ENCODE measurements at places on chromosomes 7 and 10.

DNA sequence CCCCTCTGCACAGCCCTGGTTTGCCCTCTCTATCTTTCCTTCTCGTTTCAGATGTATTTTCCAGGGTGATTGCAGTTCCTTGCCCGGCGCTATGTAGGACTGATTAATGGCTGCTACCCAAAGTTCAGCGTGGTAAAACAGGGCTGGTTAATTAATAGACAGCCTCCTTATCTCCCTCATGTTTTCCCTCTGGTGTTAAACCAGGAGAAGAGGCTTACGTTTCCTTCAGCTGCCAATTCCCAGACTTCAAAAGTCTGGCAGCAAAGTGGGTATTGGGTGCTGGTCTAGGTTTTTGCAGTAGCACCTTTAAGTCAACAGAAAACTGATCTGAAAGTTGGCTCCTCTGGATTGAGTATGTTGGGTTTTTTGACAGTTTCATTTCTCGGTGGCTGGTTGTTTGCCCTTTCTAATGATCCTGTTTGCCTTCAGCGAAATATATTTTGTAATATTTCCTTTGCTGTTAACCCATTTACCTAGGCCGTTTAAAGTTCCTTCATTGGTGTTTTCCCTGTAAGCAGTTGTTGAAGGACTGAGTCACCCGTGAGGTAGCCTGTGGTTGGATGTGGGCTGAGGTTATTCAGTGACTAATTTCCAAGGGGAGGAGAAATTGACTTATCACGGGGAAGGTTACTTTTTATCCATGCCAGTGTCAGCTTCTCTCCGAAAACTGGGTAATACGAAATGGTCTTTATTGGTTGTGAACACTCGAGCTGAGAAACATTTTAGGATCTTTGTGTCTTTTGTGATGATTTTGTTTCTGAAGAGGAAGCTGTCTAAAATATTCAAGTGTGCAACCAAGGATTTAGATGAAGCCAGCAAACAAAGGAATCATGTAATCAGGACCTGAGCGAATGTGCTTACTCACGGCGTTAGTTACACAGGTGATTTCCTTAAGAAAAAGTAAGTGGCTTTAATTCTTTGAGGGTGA is 257.2 kb downstream of the KIAA1217 start:
- DNase-seq, result peak; percentile 80

GRCh38 chr10:73886661-73887293 is 12.4 kb upstream of the CAMK2G start:
- no peak for DNase-seq

DNA sequence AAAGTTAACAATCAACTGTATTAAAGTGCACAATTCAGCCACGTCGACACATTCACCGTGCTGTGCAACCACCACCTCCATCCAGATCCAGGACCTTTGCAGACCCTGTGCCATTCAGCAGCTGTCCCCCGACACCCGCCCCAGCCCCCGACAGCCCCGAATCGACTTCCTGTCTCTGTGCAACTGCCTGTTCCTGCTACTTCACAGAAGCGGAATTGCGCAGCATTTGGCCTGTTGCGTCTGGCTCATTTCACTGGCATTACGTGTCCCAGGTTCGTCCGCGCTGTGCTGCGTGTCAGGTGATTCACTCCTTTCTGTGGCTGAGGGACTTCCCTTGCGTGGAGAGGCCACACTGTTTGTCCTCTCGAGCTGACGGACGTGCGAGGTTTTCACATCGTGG is 33.2 kb upstream of the DNAAF5 start:
- DNase-seq, result no peak

DNA sequence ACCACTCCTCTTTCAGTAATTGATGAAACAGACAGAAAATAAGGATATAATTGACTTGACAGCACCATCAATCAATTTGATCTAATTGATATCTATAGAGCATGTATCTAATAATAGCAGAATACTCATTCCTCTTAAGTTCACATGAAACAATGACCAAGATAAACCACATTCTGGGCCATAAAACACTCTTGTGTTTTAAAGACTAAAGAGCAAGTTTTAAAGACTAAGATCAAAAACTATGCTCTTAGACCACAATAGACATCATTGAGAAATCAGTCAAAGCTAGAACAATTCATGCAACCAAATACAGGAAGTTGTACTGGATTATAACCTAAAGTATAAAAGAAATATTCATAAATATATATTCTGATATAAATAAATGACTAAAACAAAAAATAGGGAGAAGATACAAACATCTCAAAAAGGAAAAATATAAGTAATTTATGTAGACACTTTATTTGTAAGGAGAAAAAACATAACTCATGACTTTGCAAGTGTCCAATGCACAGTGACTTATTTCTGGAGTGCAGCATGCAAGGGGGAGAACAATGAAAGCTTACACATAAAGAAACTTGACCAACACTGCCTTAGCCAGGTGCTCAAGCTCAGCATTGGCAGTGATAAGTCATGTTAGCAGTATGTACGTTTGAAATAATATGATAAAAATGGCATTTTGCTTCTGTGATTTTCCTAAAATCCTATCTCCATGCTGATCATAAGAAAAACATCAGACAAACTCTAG is 312.7 kb upstream of the IGFBP3 start:
- DNase-seq, result no peak

DNA sequence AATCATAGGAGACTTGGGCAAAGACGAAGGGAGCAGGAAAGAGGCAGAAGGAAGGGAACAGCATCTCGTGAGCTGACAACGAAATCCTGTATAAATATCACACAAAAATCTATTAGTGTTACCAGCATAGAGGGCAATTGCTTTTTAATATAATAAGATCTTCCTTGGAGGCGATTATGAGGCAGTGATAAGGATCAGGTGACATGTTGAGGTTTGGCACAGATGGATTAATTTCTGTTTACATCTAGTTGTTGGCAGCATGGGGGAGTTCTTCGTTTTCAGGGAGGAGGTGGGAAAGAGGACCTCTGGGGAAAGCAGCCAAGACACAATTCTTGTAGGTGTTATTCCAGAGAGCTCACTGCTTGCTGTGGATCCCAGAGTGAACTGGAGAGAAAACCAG is 163.8 kb downstream of the PLXNA4 start:
- no peak for DNase-seq

DNA sequence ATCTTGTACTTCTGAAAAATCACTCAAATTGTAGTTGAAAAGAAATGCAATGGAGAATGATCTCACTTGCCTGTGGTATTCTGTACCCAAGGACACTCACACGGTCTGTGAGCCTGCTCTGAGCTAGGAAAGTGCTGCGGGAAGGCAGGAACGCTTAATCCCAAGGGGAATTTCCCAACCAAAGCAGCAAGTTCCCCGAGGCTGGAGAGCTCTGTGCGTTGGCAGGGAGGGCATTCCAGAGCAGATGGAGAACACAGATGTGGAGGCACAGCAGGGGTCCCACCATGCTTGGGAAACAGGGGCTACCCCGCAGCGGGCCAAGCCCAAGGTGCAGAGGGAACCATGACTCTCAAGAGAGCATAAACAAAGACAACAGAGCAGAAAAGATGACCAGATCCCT is 13.6 kb downstream of the SVIL start:
- DNase-seq, result no peak

DNA sequence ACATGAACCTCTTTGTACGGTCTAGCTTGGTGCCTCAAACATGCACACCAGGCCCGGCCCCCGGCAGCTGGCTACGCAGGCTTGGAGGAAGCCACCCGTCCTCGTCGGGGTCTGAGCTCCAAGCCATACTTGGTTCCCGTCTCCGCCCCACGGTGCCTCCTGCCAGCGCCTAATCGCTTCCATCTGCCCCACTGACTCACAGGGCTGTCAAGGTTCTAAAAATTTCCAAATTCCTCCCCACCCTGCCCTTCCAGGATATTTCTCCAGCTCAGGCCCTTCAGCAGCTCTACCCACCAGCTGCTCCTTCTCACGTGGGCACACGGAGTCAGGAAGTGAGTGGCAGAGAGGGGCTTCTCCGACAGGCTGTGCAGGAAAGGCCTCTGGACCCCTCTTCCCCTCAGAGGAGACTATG is 38.8 kb downstream of the TMEM270 start:
- DNase-seq, result no peak

All from Panc1 (cell line).